ENCODE measurements at places on chromosomes 3 and 15.

DNA sequence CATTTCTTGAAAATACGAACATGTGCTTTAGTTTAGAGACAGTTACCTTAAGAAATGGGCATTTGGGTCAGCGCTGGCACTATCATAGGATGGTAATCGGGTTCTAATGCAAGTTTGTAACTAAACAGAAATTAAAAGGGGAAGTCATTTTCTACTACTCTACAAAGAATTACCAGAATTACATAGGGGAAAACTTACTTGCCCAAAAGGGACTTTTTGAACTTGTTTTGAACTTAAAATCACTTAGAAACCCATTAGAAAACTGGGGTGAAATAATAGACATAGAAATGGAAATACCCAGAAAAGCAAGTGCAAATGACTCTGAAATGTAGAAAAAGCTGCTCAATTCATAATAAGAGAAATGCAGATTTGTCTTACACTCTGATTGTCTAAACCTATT lies 44.9 kb downstream of the SPATA16 start:
- no peak for DNase-seq

- no peak for DNase-seq
Observed at GRCh38 chr3:4065554-4065953, 237.6 kb upstream of the SETMAR start.

DNA sequence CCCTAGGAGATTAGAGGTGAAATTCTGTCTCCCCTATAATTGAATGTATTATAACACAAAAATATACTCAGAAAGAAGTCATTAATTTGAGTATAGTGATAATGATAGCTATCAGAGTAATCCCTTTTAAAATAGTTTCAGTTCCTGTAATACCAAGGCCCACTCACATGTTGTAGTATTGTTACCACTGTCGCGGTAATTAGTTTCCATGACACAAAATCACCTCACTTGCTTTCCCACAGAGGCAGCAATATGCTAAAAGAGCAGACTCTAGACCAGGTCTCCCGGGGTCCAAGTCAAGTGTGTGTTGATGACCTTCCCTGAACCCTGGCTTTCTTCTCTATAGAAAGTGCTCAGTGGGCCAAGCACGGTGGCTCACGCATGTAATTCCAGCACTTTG lies 39.5 kb upstream of the NSMCE3 start:
- DNase-seq = no peak

- no peak for DNase-seq
Observed at GRCh38 chr3:126103121-126104027, 19.4 kb upstream of the SLC41A3 start.

DNA sequence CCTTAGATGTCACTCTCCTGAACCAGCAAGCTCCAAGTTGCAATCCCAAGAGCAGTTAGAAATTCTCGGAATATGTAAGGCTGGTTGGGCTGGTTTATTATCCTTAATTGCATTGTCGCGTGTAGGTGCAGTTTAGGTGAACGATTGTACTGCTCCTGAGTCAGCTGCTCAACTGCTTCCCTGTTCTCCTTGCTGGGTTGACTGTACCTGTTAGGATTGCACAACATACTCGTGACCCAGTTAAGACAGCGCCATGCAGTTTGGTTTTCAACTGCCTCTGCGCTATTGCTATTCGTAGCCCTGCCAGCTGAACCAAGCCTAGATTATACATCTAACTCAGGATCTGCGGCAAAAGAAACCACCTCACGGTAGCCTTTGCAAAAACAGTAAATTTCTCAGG lies 41.0 kb downstream of the BCL2L10 start:
- peak; percentile 52 for DNase-seq

DNA sequence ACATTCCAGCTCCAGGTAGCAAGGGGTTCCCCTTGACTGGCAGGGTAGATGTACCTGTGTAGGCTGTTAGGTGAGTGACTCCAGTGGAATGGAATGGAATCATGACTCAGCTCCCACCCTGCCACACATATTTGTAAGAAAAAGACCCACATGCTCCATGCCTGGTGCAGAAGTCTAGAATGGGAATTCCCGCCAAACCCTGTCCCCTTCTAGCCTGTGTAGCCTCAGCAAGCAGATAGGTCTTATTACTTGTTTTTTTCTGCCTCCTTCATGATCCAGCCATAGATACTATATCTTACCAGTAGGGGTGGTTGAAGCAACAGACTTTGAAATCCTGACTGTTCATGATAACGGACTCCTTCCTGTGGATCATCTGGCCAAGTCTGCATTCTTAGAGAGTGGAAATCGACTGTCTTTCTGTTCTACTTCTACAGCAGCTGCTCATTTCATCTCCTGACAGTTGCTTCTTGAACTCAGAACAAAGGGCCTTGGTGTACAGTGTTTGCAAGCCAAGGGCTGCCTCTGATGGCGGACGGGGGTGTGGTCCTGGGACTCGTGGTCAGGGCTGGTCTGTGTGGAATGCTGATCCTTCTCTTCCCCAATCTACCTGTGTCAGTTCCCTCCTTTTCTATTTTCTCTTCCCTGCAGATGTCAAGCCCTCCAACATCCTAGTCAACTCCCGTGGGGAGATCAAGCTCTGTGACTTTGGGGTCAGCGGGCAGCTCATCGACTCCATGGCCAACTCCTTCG lies 16.3 kb downstream of the SNAPC5 start:
- no peak for DNase-seq

- no peak for DNase-seq
Observed at GRCh38 chr3:89260721-89261120, 153.3 kb downstream of the EPHA3 start.

DNA sequence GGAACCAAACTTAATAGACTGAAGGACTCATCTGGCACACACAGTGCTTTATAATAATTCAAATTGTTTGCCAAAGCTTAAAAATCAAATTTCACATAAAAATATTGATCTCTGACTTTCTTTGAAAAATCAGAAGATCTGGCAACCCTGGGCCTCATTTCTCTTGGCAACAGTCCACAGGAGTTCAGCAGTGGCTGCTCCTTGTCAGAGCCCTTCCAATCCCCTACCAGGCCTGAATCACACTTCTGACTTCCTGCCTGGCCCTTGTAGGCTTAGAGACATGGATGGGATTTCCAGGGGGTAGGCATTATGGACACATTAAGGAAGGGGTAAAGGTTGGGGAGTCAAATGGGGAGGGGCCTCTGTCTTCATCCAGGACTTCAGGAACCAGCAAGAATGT lies 55.5 kb downstream of the PLS1 start:
- DNase-seq = no peak

GRCh38 chr3:69739204-69740102 lies at the start of gene MITF:
MITF (plus strand) TSS chr3:69739464; CDS start chr3:69739598, 134 bp downstream.
- peak; percentile 68 for DNase-seq

GRCh38 chr3:33439546-33440327 lies 468 bp downstream of the UBP1 start:
- DNase-seq = peak; percentile 21

Measured in HepG2 (cell line).